ENCODE measurements at places on chromosomes 12 and 14. TPM values are rescaled to one million over a fixed set of nuclear protein-coding genes. Genes with fewer than 3 reads are reported as not detected.

BDKRB2 gene
- total RNA-seq: 16.1 TPM

C12orf54 gene
- total RNA-seq: not detected

GRCh38 chr12:749751-750270 lies 2.6 kb upstream of the WNK1 start:
- no peak for DNase-seq

DNA sequence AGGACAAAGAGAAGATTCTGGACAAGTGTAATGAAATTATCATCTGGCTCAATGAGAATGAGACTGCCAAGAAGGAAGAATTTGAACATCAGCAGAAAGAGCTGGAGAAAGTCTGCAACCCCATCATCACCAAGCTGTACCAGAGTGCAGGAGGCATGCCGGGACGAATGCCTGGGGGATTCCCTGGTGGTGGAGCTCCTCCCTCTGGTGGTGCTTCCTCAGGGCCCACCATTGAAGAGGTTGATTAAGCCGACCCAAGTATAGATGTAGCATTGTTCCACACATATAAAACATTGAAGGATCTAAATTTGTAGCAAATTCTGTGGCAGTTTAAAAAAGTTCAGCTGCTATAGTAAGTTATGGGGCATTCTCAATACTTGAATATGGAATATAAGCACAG lies 174.3 kb upstream of the CCND2 start:
- no peak for DNase-seq

DNA sequence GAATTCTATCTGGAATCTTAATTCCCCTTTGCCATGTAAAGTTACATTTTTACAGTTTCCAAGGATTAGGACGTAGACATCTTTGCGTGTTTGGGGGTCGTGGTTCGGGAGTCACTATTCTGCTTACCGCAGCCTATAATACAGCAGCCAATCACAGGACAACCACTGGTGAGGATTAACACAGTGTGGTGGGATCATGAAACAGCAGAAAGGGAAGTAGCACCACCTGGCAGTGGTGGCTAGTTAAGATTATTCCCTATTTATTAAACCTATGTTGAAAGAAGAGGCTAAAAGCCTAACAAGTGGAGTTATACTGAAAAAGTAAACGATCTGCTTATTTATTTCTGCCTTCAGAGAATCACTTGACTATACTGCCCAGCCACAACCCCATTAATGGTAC lies 71.7 kb downstream of the IPO8 start:
- DNase-seq: no peak
